ENCODE measurements at places on chromosomes 2 and 18.
A peak's percentile ranks its signal among the peaks of the same experiment; 100 is the strongest.

- DNase-seq: no peak
These were observed 1012.6 kb downstream of the BCL11A start for GRCh38 chr2:59540864-59541263.

DNA sequence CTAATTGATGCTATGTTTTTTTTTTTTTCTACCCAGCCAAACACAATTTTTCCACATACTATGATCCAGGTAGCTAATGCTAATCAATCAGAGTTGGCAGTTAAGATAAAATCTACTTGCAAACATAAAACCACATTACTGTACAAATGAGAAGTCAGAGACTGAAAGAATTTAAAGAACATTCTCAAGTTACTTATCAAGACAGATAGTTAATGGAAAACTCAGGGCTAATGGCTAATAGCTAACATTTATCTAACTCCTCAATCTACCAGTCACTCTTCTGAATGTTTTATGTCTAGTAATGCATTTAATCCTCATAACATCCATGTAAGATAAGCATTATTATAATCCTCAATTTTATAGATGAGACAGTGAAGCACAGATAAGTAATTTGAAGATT is 537.6 kb upstream of the SETBP1 start:
- DNase-seq: no peak

DNA sequence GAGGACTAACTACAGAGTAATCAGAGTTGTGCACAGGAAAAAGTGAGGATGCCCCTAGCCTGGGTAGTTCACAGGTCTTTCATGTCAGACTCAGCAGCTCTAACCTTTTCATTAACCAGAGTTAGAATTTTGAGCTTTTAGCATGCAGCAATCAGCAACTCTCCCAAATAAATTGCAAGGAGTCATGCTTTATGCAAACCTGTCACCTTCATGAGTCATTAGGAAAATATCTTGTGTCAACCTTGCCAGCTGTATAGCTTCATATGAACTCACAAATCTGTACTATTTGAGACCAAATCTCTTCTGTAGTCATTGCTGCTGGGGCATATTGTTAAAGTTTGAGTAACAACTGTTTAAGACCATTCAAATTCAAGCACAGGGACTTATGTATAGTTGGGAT is 382.3 kb upstream of the NT5C1B start:
- no peak for DNase-seq

GRCh38 chr18:22658318-22658717 is 240.6 kb upstream of the CTAGE1 start:
- DNase-seq: no peak

DNA sequence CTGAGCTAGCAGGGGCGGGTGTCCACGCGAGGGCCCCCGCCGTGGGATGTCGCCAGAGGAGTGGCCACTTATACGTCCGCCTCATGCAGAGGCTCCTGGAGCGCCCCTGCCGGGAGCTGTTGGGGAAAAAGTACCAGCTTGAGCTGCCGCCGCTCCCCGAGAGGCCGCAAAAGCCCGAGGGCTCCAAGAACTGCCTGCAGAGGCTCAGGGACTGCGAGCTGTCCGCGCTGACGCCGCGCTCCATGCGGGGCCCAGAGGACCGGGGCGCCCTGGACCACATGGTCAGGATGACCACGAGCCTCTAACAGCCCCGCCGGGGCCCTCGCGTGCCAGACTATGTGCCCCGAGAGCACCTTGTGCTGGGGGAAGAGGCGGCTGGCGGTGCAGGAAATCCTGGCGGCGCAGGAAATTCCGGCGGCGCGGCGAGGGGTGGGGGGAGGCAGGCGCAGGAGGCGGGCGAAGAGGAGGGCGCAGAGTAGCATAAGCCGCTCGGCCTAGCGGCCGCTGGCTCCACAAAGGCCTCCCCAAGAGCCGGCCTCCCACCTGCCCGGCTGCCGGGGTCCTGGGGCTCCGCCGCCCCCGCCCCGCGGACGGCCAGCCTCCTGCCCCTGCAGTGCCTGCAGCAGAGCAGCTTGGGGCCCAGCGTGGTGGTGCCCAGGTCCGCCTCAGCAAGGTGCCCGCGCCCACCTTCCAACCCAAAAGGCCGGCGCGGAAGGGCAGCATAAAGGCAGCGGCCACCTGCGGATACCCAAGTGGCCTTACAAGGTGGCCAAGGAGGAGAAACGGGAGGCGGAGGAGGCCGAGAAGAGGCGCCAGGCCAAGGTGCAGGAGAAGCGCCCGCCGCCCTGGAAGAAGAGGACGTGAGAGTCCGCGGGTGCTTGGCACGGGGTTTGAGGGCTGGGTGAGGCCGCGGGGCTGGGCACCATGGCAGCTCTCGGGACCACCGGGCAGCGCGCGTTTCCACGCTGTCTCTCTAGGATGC is 42.1 kb upstream of the TRIM43B start:
- peak; percentile 72 for DNase-seq

GRCh38 chr2:37243435-37243834 is 12.0 kb downstream of the NDUFAF7 start:
- DNase-seq: no peak

- no peak for DNase-seq
These were observed 322.8 kb downstream of the STK39 start for GRCh38 chr2:167924556-167924955.

GRCh38 chr2:209973328-209973727 is 29.1 kb upstream of the RPE start:
- DNase-seq: no peak

DNA sequence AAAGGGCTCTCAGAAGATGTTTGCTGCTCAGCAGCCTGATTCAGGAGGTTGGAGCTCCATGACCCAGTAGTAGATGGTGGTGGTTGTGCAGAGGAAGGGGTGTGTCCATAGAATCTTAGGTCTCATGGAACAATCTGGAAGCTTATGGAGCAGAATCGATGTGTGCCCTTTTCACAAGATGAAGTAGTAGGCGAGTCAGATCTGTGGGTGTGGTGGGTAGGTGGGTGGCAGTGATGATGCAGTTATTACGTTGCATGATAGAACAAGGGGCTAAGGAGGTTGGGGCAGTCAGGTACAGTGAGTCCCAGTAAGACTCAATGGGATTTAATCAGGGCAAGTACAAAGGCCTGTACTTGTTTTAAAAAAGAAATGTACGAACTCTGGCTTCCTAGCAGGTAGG is 9.1 kb downstream of the TET3 start:
- no peak for DNase-seq

DNA sequence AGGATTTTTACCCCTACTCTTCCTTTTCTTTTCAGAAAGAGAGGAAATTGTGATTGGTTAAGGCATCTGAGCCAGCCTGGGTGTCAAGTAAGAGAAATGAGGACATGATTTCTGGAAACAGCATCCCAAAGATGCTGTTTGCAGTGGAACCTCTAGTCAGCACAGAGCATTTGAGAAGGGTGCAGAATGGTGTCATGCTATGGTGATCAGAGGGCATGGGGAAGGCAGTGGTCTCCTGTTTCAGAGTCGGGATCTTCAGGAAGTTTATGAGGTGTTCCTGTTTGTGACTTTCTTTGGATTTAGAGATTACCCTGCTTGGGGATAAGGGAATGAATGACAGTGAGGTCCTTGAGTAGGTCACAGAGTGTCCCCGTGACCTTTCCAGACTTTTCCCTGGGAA is 117.5 kb downstream of the LYPD6B start:
- DNase-seq: no peak

DNA sequence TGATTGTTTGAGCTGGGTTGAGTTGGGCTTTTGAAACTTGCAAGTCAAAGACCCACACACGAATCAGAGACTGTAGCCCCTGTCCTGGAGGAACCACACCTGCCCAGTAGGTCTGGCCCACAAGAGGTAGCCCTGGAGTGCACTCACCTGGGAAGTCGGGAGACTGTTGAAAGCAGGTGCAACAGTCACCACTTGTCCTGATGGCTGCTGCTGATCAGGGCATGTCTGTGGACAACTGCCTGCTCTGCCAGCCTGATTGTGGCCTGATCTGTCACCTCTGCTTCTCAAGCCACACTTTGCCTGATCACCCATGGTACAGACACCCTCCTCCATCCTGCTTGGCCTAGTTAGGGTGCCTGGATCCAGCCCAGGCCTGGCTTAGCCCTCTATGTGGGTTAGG is 105.0 kb upstream of the HAAO start:
- no peak for DNase-seq

GRCh38 chr2:42764901-42765300 is 966 bp upstream of the OXER1 start:
- no peak for DNase-seq

- DNase-seq: no peak
These were observed 17.6 kb downstream of the SOWAHC start for GRCh38 chr2:109631741-109632140.

- DNase-seq: peak; percentile 53
These were observed 62.5 kb downstream of the RELCH start for GRCh38 chr18:62249478-62250097.

GRCh38 chr18:3117493-3118192 is 102.1 kb downstream of the MYOM1 start:
- DNase-seq: no peak

DNA sequence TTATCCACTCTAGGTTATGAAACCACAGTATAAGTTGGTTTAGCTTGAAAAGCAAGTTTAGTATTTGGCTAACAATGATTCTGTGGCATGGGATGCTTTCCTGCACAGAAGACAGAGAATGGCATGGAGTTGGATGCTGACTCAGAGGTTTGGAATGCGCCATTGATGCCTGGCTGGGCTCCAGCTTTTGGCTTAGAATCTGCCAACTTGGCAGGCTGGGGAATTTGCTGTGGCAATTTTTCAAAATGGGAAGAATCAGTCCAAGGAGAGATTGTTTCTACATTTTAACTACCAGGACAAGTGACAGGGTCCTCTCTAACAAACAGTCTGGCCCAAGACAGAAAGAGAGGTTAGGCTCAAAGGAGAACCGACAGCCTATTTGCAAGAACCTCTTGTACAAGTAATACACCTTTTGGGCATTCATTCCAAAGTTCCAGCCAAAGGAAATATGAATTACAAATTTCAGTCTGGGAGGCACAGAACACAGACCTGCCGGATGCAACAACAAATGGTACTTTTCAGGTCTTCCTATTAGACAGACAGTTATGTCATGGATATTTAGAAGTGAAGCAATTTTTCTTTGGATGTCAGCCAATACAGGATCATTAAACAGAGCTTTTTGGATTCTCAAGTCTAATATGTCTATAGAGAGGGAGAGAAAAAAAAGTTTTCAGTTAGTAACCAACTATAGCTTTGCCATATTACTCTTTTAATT is 1027.7 kb downstream of the TMEM182 start:
- no peak for DNase-seq

DNA sequence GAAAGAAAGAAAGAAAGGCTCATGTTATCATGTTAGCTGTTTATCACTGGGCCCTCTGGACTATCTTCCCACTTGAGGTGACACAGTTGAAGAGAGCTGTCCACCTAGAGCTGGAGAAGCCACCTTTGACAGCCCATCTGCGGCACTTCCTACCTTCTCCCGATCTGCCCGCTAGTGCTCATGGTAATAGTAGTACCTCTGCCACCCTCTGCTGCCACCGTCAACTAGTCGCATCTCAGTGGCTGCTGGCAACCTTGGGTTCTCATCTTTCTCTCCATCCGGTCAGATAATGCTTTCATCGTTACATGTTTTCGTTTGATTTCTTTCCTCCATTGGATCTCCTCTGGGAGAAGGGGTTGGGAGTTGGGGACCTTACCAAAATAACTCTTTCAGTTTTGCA is 63.2 kb upstream of the COPS8 start:
- no peak for DNase-seq

- DNase-seq: peak; percentile 76
These were observed 4.1 kb downstream of the CYTIP start for GRCh38 chr2:157439824-157440186.

DNA sequence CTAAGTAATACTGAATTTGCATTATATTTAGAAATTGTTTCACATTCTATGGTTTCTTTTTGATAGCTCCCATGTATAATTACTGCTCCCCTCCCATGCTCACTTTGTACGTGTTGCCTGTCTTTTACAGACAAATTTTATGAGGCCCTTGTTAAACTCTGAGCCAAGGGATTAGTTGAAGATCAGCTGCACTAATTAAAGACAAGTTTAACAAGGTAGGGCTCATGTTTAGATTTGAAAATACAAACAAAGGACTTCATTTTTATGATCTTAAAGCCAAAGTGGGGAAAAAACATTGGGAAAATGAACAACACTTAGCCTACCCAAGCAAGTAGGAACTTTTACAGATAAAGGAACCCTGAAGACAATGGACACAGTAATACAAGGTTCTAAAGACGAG is 46.2 kb downstream of the ARHGAP28 start:
- DNase-seq: no peak

GRCh38 chr2:72619626-72620025 is 206.2 kb downstream of the EXOC6B start:
- DNase-seq: no peak

DNA sequence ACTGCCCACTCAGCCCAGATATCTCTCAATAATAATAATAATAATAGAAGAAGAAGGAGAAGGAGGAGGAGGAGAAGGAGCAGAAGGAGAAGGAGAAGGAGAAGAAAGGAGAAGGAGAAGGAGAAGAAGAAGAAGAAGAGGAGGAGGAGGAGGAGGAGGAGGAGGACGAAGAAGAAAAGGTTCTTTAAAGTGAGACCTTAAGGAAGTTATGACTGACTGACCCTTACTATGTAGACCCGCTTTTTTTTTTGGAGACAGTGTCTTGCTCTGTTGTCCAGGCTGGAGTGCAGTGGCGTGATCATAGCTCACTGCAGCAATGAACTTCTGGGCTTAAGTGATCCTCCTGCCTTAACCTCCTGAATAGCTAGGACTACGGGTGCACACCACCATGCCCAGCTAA is 88.9 kb upstream of the RFX8 start:
- DNase-seq: no peak

- DNase-seq: no peak
These were observed 24.4 kb downstream of the CNOT11 start for GRCh38 chr2:101277111-101277510.

GRCh38 chr2:148917431-148917830 is 42.4 kb downstream of the KIF5C start:
- peak; percentile 29 for DNase-seq

DNA sequence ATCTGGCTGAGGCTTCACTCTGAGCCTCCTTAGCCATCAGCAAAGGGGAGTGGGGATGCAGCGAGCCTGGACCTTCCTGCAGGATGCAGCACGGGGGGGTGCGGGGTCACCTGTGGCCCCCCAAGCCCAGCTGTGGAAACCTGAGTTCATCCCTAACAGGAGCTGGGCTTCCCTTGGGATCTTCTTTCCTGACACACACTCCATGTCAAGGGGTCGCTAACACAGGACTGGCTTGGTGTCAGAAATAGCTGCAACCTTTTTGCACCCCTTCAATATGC is 174.7 kb downstream of the RTP5 start:
- DNase-seq: no peak

DNA sequence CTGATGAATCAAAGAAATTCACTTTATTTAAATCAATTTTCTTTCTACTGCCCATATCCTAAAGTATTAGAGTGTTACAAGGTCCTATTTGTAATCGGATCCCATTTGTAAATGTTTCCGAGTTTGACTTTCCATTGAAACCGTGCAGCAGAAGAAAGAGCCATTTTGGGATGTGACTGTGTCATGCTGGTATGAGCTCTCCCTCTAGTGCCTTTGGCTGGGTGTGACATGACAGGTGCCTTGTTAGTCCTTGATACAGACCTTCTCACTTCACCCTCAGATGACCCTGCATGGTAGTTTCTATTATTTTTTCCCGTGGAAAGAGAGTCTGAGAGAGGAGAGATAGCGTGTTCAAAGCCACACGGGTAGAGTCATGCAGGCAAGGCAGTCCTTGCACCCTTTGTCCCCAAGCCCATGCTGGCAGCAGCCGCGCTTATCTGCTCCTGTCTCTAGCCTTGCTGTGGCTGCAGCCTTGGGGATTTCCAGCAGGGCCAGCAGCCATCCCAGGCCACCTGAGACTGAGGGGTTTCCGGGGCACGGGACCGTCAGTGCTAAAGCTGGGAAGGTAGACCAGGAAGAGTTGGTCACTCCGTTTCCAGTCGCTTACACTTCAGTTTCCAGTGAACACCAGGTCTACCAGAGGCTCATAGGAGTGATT is 21.4 kb downstream of the CHMP1B start:
- DNase-seq: no peak

Data from T-helper 2 cell treated with Interferon-gamma antibody and Interleukin-4, amounts not matched to agents 5 μg/mL and 100 μg/mL, for 36 hours (primary cell).